ENCODE measurements at places on chromosomes 11 and 22.
A peak's percentile ranks its signal among the peaks of the same experiment; 100 is the strongest.

DNA sequence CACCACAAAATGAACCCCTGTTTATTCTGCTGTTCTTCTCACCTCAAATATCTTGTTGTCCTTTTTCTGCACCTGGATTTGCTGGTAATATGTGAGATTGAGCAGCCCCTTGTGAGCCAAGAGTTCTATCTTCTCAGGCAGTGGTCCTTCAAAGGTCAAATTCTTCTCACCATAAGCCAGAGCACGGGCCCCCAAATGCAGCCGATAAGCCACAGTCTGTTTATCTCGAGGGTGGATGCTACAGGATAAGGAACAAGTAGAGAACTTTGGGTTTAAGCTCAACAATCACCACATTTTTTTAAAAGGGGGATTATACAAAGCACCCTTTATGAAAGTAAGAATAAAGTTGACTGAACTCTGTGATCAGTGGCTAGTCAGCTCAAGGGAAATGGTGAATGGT, 15.8 kb downstream of the TBRG1 start:
- DNase-seq: no peak

- no peak for DNase-seq
Observed at GRCh38 chr22:46007003-46007847, 30.3 kb upstream of the WNT7B start.

- DNase-seq: no peak
Observed at GRCh38 chr11:76030286-76030685, 176.0 kb downstream of the WNT11 start.

- peak; percentile 67 for DNase-seq
Observed at GRCh38 chr11:126282736-126283591, at the start of gene TIRAP. TSS of gene TIRAP (plus strand) at chr11:126283093. CDS start at chr11:126290895, 7,802 bp downstream.

- no peak for DNase-seq
Observed at GRCh38 chr11:116300232-116300631, 472.6 kb downstream of the BUD13 start.

GRCh38 chr11:87447606-87448005, 409.9 kb downstream of the TMEM135 start:
- DNase-seq: no peak

DNA sequence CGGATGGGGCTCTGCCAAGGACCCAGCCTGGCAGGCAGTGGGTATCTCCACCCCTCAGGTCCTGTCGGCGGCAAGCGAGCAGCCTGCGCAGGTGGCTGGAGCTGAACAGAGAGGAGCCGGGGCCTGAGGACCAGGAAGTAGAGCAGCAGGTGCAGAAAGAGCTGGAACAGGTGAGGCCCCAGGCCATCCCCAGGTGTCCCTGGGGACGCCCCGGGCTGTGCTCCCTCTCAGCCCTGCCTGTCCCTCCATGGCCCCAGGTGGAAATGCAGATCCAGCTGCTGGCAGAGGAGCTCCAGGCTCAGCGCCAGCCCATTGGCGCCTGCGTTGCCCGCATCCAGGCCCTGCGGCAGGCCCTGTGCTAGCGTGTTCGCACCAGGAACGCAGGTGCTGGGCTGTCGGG, 44.0 kb downstream of the PISD start:
- no peak for DNase-seq

DNA sequence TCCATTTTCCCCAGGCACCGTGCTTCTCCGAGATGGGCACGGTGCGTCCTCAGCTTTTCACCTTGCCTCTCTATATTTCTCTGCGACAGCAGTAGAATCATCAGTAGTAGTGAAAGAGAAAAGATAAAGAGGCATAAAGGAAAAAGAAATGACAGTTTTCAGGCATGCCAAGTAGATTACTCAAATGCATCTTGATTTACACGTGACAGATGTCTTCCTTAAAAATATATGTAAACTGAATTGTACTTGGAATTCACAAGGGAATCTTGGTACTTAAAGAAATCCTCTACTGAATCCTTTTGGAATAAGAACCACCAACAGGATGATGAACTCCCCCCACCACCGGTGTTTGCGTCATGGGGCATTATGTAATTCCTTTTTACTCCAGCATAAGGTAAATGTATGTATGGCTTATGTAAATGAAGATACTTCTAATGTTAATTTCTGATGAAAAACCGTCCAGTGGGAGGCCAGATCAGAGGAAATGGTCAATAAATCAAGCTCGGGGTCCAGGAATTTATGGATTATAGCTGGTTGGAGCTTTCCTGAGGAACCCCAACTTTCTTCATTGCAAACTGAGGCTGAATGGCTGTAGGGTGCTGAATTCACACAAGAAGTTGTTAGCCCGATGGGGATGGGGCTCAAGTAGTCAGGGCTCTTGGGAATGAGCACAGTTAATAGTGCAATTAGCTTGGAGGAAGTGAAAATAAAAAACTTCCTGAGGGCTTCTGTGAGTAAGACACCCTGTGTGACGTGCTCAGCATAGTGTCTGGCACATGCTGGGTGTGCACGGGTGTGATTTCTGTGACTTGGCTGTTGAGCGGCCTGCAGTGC, 630.4 kb downstream of the OPCML start:
- DNase-seq: no peak

- DNase-seq: no peak
Observed at GRCh38 chr11:119103793-119104192, 2.1 kb upstream of the DPAGT1 start.

- DNase-seq: no peak
Observed at GRCh38 chr11:11476971-11477645, 124.1 kb upstream of the CSNK2A3 start.

DNA sequence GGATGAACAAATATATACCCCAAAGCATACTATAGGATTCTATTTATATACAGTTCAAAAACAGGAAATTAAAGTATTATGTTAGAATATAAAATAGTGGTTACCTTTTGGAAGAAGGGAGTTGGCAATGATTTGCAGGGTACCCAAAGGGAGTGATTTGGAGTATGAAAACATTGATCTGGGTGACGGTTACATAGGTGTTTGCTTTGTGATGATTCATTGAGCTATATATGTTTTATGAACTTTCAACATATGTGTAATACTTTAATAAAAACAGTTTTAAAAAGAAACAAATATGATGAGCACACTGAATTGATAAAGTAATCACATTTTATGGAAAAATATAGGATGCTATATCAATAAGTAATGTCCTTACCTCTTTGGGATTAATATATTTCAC, 36.0 kb downstream of the C11orf65 start:
- no peak for DNase-seq

DNA sequence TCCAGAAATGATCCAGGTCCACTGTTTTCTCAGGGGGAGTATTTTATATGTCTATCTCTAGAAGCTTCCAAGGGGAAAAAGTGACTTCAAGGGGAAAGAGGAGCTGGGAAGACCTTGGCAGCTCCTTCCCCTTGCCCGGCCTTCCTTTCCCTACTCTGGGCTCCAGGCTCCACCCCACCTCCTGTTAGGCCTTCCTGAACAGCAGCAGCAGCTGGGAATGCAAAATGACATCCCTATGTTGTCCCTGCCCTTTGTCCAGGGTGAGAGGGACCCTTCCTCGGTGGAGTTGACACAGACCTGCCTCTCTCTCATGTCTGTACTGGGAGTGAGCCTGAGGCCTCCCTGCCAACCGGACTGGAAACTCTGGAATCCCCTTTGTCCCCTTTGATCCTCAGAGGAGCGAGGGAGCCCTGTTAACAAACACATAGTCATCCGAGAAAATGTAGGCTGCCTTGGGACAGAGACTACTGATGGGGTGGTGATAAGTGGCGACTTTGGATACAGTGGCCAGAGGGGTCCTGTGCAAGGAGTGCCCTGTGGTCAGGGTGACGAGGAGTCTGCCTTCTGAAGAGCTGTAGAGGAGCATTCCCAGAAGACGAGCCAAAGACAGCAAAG, 9.0 kb upstream of the MALAT1 start:
- no peak for DNase-seq

DNA sequence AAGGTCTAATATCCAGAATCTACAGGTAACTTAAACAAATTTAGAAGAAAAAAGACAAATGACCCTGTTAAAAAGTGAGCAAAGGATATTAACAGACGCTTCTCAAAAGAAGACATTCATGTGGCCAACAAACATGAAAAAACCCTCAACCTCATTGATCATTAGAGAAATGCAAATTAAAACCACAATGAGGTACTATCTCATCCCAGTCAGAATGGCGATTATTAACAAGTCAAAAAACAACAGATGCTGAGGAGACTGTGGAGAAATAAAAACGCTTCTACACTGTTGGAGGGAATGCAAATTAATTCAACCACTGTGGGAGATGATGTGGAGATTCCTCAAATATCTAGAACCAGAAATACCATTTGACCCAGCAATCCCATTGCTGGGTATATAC, 67.2 kb downstream of the SLC17A6 start:
- no peak for DNase-seq

GRCh38 chr11:2316169-2316962, 14.6 kb downstream of the TSPAN32 start:
- no peak for DNase-seq
